ENCODE measurements at places on chromosomes 12 and 14.

DNA sequence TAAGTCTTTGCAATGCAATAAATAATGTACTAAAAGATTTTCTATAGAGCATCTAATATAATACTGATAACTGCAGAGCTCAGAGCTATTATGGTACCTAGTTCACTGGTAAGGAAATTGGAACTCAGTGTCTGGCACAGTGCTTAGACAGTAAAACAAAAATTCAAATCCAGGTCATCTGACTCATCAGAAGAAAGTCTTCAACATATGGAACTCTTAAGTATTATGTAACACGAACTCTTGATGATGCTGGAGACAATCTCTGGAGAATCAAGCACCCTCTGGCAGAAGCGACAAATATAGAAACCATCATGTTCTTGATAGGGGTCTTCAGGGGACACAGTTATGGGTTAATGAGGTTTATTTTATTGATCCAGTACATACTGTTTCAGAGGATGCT is 37.3 kb upstream of the TRHDE start:
- no peak for DNase-seq

DNA sequence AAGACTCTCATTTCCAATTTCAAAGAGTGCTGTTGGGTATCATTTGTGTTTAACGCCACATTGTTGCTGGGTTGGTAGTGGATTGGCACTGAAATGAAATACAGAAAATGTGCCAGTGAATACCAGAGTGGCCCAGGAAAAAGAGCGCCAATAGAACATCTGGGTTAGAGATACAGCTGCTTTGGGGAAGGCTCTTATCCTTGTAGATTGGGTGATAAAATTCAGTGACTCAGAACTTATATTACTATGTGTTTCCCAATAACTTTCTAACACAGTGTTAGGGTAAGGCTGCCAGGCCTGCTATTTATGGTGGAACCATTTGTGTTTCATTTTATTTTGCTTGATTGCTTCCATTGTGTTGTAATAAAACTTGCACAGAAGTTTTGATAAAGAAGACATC is 168.2 kb upstream of the SSTR1 start:
- no peak for DNase-seq

- DNase-seq: no peak
Observed at GRCh38 chr12:13120413-13120812, 16.9 kb upstream of the GSG1 start.

DNA sequence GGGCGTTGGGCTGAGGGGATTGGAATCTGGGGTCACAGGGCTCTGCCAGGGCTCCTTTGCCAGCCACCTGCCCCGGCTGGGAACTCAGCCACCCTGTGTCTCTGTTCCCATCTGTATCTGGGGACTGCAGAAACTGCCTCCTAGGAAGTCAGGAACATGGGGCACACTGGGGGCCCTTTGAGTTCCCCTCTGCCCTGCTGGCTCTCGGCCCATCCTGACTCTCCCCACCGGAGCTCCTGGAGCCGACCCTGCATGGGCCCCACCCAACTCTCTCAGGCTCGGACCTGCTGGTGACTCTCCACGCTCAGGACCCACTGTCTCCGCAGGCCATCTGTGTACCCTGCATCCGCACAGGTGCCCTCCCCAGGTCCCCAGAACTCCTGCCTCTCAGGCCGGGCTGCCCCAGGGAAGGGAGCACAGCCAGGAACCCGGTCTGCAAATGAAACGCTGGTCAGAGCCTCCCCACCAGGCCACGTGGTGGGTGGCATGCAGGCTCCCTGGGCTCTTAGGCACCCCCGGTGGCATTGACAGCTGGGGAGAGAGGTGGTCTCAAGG is 82.8 kb downstream of the KIF26A start:
- no peak for DNase-seq

GRCh38 chr12:97595936-97596335 is 133.3 kb downstream of the RMST start:
- DNase-seq: no peak

DNA sequence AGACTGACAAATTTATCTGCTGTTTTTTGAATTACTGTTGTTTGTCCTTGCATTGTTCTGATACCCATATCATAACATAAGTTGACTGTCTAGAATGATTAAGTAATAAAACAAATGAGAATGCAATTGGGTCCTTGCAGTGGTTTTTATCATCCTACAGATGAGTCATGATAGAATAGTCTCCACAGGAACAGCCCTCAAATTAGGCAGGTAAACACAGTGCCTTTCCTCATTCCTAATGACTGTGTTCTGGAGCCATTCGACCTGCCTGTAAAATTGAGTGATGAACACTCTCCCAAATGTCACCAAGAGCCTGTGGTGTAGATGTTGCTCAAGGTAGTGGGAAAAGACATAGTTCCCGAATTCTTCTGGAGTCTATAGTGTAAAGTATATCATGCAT is 12.3 kb downstream of the NKX2-8 start:
- no peak for DNase-seq

DNA sequence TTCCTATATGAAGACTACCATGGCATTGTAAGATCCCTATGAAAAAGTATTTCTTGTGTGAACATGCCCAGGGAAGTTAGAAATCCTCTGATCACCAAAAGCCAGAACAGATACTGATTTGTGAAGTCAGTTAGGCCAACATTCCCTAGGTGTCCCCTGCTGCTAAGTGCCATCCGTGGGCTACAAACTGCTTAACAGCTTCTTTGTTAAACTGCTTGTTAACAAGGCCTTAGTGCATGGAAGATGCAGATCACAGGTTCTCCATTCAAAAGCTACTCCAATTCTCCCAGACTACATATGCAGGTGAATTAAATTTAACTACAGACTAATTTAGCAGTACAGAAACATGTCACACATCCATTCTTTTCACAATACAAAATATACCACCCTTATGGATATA is 108.2 kb downstream of the PRICKLE1 start:
- DNase-seq: no peak

- no peak for DNase-seq
Observed at GRCh38 chr12:75660107-75660530, 148.7 kb upstream of the KRR1 start.

DNA sequence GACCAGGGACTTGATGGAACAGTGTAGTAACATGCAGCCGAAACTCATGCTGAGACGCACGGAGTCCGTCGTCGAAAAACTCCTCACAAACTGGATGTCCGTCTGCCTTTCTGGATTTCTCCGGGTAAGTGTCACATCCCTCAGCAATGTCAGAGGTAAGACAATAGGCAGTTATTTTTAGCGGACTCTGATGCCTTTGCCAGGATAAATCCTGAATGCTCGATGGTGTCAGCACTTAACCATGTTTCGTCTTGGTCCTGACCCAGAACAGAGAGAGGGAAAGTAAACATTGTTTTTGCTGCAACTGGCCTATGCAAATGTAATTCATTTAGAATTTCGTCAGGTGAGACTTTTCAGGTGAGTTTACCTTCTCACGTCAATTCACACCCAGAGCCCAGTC is 112.3 kb downstream of the PLXNC1 start:
- no peak for DNase-seq

DNA sequence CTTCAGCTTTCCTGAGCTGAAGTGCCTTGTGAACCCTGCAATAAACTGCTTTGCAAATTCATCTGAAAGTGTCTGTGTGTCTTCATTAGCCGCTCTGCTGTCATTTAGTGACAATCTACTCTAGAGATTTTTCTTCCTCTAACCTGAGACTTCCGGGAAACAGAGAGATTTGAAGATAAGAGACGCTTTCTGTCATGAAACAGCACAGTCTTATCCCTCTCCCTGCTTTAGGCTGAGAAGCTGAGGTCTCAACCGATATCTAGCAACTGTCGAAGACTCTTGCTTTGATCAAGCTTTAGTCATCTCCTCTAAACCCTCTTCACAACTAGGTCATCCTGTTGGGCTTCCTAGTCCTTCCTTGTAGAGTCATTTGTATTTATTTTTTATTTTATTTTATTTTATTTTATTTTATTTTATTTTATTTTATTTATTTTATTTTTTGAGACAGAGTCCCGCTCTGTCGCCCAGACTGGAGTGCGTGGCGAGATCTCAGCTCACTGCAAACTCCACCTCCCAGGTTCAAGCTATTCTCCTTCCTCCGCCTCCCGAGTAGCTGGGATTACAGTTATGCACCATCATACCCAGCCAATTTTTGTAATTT is 1.2 kb downstream of the RNASE2 start:
- no peak for DNase-seq

GRCh38 chr14:89440986-89441909 is 24.2 kb upstream of the FOXN3 start:
- no peak for DNase-seq
